ENCODE measurements at places on chromosomes 6 and 20.

- peak; percentile 69 for DNase-seq
Measured at GRCh38 chr6:135438907-135439535, 58.5 kb downstream of the AHI1 start.

DNA sequence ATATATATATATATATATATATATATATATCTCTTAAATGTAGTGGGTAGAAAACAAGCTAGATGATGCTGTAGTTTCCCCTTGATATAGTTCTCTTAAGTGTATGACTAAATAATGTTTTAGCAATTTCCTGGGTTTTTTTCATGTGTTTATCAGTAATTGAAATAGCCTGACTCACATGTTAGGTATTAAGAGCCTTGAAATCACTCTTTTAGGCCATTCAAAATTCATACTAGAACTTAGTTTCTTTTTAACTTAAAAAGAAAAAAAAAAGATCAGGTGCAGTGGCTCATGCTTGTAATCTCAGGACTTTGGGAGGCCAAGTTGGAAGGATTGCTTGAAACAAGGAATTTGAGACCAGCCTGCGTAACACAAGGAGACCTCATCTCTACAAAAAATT is 44.1 kb downstream of the NKX2-4 start:
- DNase-seq: peak; percentile 78

- DNase-seq: no peak
Measured at GRCh38 chr6:54958446-54958845, 111.9 kb downstream of the FAM83B start.

GRCh38 chr6:146905181-146905704 is 299.0 kb upstream of the STXBP5 start:
- DNase-seq: peak; percentile 83

Measured in ELR (cell line).